ENCODE measurements at places on chromosomes 2 and 18.

DNA sequence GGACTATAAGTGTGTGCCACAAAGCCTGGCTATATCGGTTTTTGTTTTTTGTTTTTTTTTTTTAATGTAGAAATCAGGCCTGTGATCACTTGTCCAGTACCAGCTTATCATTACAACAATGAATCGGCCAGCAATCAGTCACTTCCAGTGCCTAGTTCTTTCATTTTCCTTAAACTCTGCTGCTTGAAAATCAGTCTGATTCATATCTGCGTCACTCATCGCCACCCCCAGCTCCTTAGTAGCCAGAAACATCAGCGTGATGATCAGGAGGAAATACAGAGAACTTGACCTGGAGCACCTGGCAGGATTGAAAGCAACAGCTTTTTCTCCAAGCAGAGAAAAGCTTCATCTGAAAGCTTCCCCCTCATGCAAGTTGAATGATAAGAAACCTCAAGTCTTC lies 75.4 kb downstream of the SPTBN1 start:
- DNase-seq: no peak

DNA sequence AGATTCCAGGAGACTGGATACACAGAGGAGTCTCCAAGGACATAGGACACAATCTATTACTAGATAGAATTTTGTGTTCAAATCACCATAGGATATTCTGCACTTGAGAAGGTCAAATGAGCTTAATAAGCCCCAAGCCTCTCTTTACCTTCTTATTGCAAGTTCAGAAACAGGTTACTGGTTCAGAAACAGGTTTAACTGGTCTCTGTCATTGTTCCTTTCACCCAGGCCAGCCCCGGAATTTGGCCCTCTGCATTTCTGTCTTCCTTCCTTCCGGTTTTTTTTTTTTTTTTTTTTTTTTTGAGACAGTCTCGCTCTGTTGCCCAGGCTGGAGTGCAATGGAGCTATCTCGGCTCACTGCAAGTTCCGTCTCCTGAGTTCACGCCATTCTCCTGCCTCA lies 700.2 kb downstream of the EPHA4 start:
- DNase-seq: no peak

- no peak for DNase-seq
These were observed 92.9 kb downstream of the GALNT3 start for GRCh38 chr2:165701147-165701546.

GRCh38 chr18:3262234-3263131 lies 550 bp downstream of the MYL12B start:
- DNase-seq: peak; percentile 40

GRCh38 chr18:21798126-21798525 lies 57.5 kb downstream of the MIB1 start:
- DNase-seq: no peak

GRCh38 chr2:124983595-124983994 lies 958.5 kb downstream of the CNTNAP5 start:
- no peak for DNase-seq

DNA sequence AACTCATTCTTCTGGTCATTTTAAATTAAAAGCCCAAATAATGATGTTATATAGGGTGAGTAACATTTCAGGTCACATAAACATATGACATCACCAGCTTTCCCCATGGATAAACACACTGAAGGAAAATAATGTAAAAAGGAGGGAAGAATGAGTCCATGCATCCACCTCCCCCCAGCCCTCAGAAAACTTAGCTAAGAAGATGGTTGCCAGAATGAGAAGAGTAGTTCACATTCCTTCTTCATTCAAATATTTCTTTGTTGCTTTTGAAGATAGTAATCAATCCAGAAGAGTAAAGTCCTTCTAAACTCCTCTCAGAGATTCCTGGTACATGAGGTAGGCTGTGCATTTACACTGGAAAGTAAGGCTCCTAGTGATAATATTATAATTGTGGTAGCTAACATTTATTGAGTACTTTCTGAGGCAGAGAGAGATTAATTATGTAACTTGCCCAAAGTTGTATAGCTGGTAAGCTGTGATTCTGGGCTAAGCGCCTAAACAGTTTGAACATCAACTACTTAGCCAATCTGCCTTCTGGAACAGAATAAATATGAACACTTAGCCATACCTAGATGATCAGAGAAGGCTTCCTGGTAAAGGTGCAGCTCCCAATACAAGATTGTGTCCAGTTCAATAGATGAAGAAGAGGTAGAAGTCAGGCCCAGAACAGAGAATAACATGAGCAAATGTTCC lies 256.7 kb upstream of the FN1 start:
- no peak for DNase-seq

- no peak for DNase-seq
These were observed 276.2 kb downstream of the CELF4 start for GRCh38 chr18:37289423-37289822.
